Stimulated activated CD4-positive, alpha-beta T cell treated with anti-CD3 and anti-CD28 coated beads, Interleukin-1b, Interleukin-23, amount 100 ng/mL, for 1 hour (primary cell): ENCODE measurements at places on chromosomes 2 and 18.

- DNase-seq = no peak
These were observed 405 bp downstream of the SOS1 start for GRCh38 chr2:39120521-39120770.

- DNase-seq = no peak
These were observed 75.9 kb upstream of the MAP4K3 start for GRCh38 chr2:39512941-39513340.

GRCh38 chr2:64779117-64779690 lies 125.5 kb upstream of the SERTAD2 start:
- DNase-seq = no peak

- no peak for DNase-seq
These were observed 30.6 kb upstream of the RND3 start for GRCh38 chr2:150517951-150518680.

DNA sequence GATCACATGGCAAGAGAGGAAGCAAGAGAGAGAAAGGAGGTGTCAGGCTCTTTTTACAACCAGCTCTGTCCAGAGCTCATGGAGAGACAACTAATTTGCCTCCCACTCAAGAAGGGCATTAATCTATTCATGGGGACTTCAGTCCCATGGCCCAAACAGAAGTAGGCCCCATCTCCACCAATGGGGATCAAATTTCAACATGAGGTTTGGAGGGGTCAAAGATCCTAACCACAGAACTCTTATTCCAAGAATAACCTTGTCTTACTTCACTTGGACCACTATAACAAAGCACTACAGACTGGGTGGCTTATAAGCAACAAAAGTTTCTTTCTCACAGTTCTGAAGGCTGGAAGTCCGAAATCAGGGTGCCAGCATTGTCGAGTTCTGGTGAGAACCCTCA lies 31.8 kb downstream of the GRB14 start:
- DNase-seq = no peak

GRCh38 chr18:13303756-13304364 lies 85.3 kb downstream of the LDLRAD4 start:
- DNase-seq = no peak

DNA sequence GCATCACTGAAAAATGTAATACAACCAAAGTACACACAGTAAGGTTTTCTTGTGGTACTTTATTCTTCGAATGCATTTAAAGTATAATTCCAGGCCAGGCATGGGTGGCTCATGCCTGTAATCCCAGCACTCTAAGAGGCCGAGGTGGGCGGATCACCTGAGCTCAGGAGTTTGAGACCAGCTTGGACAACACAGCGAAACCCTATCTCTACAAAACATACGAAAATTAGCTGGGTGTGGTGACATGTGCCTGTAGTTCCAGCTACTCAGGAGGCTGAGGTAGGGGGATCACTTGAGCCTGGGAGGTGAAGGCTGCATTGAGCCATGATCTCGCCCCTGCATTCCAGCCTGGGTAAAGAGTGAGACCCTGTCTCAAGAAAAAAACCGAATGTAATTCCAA lies 3.9 kb upstream of the TTC39C start:
- DNase-seq = no peak

DNA sequence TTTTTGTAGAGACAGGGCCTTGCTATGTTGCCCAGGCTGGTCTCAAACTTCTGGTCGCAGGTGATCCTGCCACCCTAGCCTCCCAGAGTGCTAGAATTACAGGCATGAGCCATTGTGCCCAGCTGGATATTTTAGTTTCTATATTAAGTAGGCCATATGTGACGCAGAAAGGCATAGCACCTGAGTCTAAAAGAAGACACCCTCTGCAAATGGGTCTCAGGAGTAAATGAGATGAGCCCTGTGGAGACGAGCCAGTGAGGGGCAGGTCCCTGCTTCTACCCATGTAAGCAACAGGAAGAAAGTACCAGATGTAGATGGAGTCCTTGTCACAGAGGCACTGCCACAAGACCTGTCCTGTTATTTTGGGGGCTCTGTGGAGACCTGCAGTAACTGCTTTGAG lies 322.4 kb downstream of the PTPRM start:
- no peak for DNase-seq

DNA sequence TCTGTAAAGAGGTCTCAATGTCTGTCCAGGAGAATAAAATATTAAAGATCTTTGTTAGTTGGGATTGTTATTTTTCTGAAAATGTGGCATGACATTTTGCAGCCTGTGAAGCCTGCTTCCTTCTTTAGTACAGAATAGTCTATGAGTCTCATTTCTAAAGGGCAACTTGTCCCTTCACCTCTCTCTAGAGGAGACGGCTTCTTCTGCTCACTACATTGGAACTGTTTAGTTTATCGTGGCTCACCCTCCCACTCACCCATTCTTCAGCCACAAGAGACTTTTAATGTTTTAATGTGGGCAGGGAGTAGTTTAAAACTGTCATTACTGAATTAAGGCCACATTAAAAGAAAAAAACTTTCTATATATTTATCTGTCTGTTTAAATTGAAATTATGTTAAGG lies 161.0 kb downstream of the BARD1 start:
- no peak for DNase-seq
